HCT116 (cell line): ENCODE measurements at places on chromosomes 16 and 17. TPM values are rescaled to one million over a fixed set of nuclear protein-coding genes. Genes with fewer than 3 reads are reported as not detected.

GRCh38 chr17:31596382-31597323, 205.2 kb downstream of the RAB11FIP4 start:
- DNase-seq, result peak; percentile 77

GRCh38 chr17:61402073-61402541, 2.5 kb downstream of the TBX2 start:
- no peak for DNase-seq

DNA sequence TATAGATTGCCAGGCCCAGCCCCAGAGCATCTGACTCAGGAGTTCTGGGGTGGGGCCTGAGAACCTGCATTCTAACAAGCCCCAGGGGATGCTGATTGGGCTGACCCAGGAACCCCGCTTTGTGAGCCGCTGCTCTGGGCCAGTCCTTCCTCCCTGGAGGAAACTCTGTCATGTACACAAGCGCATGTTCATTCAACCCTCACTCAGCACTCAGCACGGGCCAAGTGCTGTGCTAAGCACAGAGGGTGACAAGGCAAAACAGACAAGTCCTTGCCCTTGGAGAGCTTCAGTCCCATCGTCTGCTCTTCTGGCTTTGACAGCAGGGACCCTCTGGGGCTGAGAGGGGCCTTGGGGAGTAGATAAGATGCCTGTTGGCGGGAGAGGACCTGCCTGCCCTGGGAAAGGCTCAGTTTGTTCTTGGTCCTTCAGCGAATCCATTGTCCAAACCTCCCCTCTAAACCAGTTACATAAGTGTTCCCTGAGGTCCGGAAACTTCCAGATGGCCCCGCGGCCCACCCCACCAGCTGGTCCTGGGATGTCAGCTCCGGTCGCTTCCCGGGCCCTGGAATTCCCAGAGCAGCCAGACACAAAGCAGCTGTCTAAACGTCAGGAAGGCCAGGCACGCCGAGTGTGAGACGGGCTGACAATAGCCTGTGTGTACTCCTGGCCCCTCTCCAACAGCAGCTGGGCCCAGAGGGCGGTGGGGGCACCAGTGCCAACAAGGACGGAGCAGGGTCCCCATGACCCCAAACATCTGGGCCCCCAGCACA, 88.8 kb downstream of the ZDHHC7 start:
- no peak for DNase-seq

GRCh38 chr17:31654936-31655335, 204.1 kb downstream of the COPRS start:
- no peak for DNase-seq

DNA sequence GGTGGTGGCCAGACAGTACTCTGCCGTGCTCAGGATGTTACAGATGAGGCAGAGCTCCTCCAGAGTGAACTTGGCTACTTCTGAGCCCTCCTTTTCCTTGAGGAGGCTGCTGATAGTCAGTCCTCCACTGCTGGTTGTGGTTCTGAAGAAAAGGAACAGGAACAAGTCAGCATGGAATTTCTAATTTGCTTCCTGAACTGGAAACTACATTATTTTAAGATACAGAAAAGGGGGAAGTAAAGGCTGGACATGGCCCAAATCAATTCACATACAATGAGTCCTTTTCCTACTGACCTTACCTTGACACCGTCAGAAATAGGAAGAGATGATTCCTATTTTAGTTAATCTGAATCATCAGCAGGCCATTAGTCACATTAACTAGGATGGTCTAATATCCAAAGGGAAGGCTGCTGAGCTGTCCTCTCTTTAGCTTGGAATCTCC, 154.2 kb downstream of the VPS53 start:
- DNase-seq, result no peak

- no peak for DNase-seq
Measured at GRCh38 chr17:77654296-77654695, 304.2 kb upstream of the TNRC6C start.

The EIF3C gene
- total RNA-seq, result 680 TPM

The DCAF7 gene
- 144 TPM for total RNA-seq

DNA sequence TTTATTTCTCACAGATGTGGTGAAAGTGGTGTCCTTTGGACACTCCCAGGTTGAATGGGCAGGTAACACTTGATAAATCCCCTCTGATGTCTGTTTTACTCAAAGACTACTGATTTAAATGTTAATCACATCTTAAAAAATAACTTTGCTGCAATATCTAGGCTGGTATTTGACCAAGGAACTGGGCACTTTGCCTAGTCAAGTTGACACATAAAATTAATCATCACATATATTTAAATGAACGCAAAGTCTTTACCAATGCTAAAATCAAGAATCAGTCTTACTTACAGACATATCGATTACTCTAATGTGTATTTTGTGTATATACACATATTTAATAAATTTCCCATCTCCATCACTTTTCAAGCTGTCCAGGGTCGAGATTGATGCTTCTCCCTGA, 7.0 kb downstream of the MT2A start:
- DNase-seq, result no peak

DNA sequence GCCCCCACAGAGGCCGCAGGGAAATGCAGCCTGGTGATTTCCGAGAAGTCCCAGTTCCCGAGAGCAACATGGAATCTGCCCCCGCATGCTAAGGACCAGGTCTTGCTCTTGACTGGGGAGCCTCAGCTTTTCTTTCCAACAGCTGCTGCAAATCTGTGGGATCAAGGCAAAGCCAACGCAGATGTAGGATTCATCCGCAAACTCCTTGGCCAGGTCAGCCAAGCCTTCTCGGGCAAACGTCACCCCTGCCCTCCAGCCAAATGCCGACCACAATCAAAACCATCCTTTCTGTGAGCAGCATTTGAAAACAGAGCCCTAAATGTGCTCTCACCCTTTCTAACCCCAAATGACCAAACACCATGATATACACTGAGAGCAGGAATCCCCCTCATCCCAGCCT, 54.0 kb downstream of the MRM3 start:
- no peak for DNase-seq

DNA sequence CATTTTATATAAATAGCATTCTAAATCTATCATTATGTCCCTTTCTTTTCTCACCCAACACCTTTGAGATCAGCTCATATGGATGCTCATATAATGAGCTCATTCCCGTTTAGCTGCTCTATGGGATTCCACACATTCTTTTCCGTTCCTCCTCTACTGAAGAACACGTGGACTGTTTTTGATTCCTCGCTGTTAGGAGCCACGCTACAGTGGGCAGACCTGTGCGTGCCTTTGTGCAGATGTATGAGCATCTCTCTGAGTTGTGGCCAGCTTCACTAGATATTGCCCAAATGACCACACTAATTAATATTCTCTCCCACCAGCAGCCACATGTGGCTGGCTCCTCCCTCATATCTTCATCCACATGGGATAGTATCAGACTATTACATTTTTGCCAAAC, 6.0 kb upstream of the TNFRSF13B start:
- DNase-seq, result no peak

The IRX5 gene
- 0.86 TPM for total RNA-seq

DNA sequence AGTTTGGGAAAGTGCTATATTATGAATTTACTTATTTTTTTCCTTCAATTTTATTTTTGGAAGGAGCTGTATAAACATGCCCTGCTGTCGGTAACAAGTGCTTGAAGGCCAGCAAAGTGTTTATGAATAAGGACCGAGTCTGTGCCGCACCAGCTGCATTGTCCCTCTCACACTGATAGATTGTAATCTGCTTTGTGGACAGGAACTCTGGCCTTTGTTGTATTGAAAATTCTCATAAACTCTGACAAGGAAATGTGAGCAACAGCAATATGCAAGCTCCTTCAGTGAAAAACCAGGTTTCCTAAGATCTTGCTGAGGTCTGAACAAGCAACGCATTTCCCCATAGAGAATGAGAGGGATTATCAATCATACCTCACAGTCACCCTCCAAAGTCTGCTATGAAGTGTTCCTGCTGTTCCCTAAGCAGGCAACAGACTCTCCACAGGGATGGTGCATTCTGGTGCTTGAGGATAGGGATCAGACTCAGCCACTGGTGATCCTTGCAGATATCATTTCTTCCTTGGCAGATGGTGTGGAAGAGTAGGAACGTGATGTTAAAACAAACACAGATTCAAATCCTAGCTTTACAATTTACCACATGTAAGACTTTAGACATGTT, 109.6 kb downstream of the KCNJ2 start:
- DNase-seq, result no peak

GRCh38 chr16:525123-525519, 2.4 kb upstream of the CAPN15 start:
- DNase-seq, result no peak

GRCh38 chr16:80274576-80275191, 266.1 kb upstream of the DYNLRB2 start:
- DNase-seq, result no peak
